ENCODE measurements at places on chromosomes 13 and 19.

DNA sequence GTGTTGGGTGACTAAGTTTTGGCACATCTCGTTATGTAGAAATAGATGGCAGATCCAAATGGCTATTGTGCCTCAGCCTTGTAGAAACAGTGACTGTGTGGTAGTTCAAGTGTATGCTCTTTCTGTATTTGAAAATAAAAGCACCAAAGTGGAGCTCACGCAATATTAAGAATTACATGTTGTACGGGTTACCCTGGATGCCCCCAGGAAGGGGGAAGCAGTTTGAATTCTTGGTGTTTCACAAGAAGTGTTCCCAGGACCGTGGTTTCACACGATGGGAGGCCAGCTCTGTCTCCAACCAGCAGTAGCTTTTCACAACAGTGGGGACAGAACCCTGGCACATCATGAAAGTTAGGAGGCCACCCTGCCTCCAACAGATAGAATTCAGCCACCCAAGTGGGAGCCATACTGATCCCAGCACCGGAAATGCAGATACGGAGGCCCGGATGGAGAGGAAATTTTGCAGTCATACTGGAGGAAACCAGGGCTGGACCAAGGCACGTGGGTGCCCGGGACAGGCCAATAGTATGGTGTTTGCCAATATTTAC lies 8.9 kb downstream of the FLT1 start:
- DNase-seq = no peak

DNA sequence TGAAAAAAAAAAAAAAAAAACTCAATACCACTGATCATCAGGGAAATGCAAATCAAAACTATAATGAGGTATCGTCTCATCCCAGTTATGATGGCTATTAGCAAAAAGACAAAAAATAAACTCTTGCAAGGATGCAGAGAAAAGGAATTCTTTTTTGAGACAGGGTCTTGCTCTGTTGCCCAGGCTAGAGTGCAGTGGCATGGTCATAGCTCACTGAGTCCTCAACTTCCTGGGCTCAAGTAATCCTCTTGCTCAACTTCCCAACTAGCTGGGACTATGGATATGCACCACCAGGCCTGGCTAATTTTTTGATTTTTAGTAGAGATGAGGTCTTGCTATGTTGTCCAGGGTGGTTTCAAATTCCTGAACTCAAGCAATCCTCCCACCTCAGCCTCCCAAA lies 59.5 kb downstream of the MICU2 start:
- no peak for DNase-seq

GRCh38 chr19:43430142-43430710 lies 15.5 kb downstream of the TEX101 start:
- no peak for DNase-seq

GRCh38 chr13:51771418-51772104 lies 32.4 kb downstream of the DHRS12 start:
- DNase-seq = no peak

GRCh38 chr13:77177646-77178045 lies 149.2 kb downstream of the MYCBP2 start:
- no peak for DNase-seq

GRCh38 chr19:35618857-35619256 lies 6.3 kb downstream of the HAUS5 start:
- DNase-seq = peak; percentile 13

- peak; percentile 76 for DNase-seq
These were observed 305.9 kb downstream of the KLF5 start for GRCh38 chr13:73364736-73365135.

DNA sequence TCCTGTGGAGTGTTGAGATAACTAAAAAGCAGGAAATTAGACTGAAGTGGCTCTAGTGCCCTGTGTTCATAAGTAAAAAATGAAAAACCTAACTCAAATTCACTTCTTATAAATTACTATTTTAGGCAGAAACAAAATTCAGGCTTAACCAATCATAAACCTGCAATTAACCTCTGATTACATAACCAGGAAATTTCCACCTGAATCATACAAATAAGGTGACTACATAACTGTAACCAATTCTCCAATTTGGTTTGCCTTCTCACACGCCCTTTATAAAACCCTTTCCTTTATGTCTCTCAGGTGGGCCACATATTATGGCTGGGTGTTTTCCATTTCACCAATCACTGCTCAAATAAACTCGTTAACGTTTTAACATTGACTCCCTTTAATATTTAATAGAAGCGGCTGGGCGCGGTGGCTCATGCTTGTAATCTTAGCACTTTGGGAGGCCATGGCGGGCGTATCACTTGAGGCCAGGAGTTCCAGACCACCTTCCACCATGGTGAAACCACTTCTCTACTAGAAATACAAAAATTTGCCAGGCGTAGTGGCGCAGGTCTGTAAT lies 22.9 kb upstream of the ZNF724 start:
- no peak for DNase-seq

- no peak for DNase-seq
These were observed 184.7 kb downstream of the PCCA start for GRCh38 chr13:100273552-100273951.

DNA sequence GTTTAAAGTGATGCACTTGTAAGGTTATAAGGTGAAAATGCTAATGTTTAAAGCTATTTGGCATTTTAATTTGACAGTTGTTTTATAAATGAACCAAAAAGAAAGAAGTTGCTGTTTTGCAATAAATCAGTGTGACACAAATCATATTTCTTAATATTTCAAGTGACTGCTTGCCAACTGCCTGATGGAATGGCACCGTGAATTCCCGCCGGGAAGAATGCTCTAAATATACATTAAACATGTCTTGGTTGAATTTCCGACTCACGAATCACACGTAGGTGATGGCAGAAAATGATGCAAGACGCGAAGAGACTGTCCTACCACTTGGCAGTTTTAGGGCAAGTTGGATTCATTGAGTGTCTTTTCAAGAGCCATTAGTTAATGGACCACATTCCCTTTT lies 3.1 kb upstream of the GJB2 start:
- DNase-seq = no peak

DNA sequence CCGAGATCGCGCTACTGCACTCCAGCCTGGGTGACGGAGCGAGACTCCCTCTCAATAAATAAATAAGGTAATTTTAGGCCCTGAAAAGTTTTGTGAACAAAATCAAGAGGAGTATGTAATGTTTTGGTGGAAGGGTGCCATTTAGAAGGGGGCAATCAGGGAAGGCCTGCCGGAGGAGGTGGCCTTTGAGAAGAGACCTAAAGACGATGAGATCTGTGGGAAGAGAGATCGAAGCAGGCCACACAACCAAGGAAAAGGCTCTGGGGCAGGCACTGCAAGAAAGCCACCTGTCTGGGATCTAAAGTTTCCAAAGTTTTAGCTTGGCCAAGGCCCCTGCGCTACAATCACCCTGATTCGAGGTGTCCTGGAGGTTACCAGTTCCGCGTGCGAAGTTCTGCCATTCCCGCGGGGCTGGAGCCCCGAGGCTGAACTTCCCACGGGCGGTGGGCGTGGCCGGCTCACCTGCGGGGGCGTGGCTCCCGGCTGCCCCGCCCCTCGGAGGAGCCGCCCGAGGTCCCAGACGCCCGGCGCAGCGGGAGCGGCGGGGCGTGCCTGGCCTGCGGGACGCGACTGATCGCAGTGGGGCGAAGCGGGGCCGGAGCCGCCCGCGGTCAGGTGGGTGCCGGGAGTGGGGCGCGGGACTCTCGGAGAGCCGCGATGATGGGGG lies at the start of gene KLC3:
Gene KLC3 (plus strand): TSS at position 519 of the 667 bp plus-strand sequence. CDS start 4,792 bp downstream, outside the sequence.
- DNase-seq = peak; percentile 42

- no peak for DNase-seq
These were observed 96.2 kb downstream of the FGF9 start for GRCh38 chr13:21767032-21767431.

DNA sequence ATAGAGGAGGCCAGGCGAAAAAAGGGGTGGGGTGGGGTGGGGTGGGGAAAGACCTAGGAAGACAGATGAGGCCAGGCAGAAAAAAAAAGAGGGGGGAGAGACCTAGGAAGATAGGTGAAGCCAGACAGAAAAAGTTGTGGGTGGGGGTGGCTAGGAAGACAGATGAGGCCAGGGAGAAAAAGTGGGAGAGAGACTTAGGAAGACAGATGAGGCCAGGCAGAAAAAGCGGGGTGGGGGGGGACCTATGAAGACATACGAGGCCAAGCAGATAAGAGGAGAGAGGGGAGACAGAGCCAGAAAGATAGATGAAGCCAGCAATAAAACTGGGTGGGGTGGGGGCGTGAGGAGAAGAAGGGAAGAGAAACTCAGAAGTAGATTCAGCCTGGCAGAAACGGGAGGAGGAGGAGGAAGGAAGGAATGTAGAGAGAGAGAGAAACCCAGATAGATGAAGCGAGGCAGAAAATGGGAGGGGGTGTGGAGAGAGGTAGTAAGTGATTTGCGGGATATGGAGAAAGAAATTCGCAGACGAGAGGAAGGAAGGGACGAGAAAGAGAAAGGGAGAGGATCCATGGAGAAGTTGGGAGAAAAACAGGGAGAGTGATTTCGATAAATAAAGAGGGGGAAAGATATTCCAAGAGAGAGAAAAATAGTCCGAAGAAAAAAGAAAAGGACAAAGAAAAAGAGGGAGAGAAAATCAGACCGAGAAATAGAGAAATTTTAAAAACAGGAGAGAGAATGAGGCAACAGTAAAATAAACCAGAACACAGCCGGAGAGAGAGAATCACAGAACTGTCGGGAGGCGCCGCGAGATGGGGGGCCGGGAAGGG lies 12.2 kb upstream of the CACNG6 start:
- no peak for DNase-seq

DNA sequence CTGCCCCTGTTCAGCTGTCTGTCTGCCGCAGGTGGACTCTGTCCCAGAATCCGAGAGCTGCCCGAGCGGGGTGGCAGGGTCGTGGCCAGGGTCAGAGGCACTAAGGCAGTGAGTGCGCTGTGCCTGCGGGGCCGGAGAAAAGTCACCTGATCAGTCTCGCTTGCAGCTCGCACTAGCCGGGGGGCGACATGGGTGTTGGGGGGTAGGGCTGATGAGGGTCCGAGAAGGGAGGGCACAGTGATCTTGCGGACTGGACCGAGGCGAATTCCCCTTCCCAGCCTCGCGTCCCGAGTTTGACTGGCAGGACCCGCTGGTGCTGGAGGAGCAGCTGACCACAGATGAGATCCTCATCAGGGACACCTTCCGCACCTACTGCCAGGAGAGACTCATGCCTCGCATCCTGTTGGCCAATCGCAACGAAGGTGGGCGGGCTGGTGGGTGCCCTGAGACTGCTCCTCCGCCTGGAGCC lies 627 bp downstream of the GCDH start:
- peak; percentile 40 for DNase-seq

DNA sequence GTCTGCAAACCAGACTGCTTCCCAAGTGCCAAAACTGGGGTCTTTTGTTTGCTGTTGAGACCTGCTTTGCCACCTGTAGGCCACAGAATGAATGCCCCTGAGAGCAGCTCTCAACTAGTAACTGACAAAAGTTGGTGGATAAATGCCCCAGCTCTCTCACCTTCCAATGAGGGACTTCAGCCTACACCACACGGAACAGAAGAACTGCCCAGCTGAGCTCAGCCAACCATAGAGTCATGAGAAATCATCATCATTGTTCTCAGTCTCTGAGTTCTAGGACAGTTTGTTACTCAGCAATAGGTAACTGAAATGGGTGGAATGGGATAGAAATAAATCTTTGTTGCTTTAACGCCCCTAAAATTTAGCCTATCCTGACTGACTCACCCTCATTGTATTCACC lies 59.1 kb upstream of the MRI1 start:
- DNase-seq = no peak

Data from NCI-H82 (cell line).